Urothelium cell line (cell line): ENCODE measurements at places on chromosomes 11 and 22.
A peak's percentile ranks its signal among the peaks of the same experiment; 100 is the strongest.

DNA sequence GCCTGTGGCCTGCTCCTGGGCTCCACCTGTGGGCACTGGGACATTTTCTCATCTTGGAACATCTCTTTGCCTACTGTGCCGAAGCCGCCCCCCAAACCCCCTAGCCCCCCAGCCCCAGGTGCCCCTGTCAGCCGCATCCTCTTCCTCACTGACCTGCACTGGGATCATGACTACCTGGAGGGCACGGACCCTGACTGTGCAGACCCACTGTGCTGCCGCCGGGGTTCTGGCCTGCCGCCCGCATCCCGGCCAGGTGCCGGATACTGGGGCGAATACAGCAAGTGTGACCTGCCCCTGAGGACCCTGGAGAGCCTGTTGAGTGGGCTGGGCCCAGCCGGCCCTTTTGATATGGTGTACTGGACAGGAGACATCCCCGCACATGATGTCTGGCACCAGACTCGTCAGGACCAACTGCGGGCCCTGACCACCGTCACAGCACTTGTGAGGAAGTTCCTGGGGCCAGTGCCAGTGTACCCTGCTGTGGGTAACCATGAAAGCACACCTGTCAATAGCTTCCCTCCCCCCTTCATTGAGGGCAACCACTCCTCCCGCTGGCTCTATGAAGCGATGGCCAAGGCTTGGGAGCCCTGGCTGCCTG lies 1.4 kb downstream of the SMPD1 start:
- DNase-seq, result no peak

GRCh38 chr22:29377979-29378378 lies 10.4 kb downstream of the AP1B1 start:
- no peak for DNase-seq

DNA sequence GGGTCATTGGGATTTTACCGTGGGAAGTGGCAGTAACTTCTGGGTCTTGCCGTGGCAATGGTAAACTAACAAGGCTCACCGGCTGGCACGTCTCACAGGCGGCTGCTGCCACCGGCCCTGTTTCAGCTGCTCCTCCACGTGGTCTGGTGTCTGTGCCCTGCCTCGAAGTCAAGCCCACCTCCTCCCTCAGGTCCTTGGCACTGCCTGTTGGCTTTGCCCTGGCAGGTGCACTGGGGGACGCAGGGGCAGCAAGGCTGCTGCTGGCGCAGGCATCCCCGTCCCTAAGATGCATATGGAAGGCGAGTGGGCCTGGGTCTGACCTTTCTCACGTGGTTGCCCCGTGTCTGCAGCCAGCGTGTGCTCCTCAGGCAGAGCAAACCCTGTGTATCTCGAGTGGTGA lies 783.6 kb downstream of the BRD1 start:
- no peak for DNase-seq

DNA sequence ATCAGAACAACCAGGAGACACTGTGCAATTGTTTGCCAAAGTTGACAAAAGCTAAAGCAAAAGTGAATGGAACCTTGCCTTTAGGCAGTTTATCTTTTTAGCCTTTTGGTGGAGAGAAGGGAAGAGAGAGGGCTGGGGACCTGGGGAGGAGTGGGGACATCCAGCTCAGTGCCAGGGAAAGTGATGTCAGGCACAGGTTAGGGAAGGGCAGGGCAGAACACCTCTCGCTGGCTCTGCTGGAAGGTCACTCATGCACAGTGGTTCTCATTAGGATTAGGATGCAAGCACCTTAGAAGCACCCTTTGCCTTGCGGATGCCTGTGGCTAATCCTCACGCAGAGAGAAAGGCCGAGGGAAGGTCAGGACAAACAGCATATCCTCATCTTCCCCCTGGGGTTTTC lies 14.3 kb upstream of the LINC01488 start:
- no peak for DNase-seq

DNA sequence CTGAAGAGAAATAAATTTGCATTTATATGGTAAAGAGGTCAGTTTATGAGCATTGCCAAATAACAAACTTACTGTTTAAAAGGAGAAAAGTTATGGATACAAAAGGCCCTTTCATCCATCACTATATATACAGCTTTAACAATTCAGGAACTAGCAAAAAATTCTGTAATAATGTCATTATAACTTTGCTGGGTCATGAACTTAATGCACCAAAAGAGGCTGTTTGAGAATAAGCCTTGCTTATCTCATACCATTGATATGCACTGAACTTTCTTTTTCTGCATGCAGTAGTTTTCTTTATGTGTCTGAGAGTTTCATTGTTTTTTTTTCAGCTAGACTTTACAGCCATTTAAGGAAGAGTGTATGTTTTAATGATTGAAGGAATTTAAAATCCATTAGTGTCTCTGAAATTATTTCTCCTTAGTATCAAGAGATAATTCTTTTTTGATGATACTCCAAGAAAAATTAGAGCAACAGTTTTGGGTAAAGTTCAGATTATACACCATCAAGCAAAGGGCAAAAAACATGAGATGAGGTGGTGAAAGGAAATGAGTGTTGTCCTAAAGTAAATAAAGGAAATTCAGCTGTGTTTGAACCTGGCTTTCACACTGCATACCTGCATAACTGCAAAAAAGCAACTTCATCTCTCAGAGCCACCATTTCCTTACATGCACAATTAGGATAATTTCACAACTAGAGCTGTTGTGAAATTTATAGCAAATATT lies 188.2 kb upstream of the ANO3 start:
- DNase-seq, result no peak

DNA sequence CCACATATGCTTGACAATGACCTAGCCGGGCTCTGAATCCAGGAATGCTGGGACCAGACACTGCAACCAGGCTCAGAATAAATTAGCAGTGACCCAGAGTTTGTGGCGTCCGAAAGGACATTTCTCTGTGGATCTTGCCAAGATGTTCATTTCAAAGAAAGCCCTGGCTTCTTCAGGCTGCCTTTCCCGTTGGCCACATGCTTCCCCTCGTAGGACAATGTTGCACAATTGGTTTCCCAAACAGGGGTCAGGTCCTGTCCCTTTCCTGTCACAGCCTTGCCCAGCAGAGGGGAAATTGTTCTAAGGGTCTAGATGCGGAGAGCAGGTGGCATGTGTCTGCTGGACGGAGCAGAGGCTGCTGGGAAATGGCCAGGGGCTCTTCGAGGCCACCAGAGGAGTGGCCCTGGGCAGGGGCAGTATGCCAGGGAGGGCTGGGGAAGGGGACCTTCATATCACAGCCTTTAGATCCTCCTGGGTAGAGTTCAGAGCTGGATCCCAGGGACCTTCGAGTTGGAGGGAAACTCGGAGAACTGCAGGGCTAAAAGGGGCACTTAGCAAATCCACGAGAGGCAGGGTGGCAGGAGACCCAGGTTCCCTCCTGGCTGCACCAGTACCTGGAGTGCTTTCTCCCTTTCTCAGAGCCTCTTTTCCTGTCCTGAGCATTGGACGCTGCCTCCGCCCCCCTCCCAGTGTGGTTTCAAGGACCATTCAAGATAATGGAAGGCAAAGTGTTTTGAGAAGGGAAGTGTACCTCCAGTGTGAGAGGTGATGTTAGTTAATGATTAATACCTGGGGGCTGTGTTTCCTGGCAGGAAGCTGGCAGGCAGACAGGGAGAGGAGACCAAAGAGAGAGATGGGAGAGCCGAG lies 42.3 kb downstream of the C11orf96 start:
- DNase-seq, result no peak

DNA sequence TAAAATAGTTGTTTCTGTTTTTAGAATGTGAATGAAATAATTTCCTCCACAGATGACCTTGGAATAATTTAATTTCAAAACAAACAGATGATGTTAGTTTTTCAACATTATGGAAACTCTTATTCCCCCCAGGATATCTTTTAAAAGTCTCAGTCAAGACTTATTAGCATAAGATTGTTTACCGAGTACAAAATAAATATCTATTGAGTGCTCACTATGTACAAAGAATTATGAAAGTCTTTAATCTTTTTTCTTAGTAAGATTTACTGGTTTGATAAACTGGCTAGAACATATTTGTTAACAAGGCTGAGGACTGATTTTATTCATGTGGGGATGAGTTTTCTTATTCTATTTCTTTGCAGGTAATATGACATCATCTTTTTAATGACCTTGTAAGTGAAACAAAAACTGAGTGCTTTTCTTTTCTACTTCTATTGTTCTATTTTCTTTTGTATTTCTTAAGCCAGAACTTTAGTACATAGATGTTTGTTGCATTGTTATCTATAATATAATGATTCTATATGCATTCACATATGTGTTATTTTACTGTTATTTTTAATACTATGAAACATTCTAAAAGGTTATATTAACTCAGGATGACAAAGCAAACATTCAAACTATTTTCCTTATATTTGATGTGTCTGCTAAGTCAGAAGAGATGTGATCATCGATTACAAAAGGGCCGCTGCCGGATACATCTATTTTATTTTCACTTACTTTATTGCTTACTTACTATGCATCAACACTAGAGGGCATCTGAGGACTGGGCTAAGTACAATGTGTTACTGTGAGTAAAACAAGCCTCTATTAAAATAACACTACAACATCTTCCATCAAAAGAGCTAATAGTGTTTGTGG lies 111.0 kb upstream of the ARHGAP42 start:
- peak; percentile 27 for DNase-seq

DNA sequence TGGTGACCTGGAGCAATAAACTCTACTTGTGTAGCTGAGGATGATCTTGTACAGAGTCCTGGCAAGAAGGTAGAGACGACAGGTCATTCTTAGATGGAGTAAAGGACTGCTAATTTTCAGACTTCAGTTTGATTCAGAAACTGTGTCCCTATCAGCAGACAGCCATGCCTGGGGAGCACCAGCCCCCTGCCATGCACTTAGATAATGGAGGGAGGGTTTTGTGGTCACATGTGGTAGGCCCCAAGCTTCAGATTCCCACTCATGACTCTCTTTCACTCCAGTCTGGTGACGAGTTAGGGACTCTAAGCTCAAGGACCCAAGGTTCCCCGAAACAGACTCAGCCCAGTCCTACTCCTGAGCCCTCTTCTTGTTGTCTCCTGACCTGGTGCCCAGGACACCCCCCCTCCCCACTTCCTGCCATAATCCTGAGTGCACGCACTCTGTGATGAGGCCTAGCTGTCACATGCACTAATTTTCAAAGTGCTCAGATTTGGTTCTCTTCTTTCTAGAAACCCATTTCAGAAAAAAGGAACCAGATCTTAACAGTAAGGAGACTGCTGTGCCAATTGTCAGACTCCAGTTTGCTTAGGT lies 10.2 kb upstream of the AMPD3 start:
- no peak for DNase-seq

GRCh38 chr22:35638410-35638809 lies 9.8 kb upstream of the APOL6 start:
- no peak for DNase-seq

DNA sequence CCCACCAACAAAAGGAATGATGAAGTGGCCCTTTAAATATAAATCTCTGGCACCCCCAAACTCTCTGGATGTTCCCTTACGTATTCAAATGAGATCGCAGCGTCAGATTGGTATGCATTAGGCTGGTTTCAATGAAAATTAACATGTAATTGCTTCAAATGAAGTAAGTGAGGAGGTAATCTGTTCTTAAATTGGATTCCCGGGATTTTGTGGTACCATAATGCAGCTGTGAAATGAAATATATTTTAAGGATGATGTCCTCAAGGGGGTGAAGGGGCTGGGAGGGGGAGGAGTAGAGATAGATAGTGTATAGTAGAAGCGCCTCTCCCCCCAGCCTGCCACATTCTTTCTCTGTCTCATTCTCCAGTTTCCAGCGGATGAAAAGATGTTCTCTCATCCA lies 748.2 kb downstream of the NTM start:
- DNase-seq, result no peak

DNA sequence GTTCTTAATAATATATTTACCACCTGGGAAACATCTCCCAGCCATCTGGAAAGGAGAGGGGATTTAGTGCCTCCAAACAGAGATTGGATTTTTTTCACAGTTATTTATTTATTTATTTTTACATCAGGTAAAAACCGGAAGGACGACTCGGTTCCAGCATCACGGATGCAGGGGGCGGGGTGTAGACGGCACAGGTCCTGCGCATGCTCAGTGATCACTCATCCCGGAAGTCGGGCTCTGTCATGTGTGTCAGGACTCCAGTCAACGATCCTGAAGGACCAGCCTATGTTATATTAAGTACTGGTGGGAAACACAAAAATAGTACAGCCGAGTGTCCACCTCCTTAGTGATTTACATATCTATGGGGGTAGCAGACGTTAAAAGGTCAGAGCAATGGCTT lies 467.6 kb downstream of the NTM start:
- DNase-seq, result no peak

DNA sequence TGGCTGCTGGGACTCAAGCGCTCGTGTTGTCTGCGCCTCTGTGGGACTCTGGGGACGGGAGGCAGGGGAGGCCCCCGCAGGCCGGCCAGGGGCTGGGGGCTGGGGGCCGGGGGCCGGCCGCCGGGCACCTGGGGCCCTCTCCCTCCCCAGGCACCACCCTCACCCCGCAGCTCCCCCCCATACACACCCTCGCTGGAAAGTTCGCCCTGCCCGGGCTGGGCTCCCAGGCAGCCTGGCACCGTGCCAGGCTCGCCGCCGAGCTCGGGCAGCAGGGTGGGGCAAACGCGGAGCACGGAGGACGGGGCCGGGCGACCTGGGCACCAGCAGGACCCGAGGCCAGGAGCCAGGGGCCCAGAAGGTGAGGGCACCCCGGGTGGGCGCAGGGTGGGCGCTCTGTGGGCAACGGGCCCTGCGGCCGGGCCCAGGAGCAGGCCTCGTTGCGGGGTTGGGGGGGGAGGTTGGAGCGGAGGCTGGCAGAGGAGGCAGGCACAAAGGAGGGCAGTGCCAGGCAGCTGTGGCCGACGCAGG lies 76.7 kb upstream of the WNT7B start:
- DNase-seq, result peak; percentile 87

DNA sequence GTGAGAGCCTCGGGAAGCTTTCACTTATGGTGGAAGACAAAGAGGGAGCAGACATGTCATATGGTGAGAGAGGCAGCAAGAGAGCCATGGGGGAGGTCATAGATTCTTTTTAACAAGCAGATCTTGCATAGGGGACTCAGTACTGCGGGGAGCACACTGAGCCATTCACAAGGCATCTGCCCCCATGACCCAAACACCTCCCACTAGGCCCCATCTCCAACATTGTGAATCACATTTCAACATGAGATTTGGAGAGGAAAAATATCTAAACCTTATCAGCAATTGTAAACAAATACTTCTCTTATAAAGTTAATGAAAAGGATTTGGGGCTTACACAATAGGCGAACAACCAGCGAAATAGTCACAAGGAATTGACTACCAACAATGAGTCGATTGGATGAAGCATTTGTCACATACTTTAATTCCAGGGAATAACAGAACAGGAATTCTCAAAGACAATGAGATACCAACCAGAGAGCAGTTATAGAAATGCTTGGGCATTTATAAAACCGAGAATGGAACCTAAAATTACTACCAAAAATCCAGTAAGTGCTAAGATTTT lies 7.3 kb downstream of the DDI1 start:
- DNase-seq, result no peak

GRCh38 chr11:33945481-33946268 lies 53.8 kb upstream of the LMO2 start:
- no peak for DNase-seq

- peak; percentile 53 for DNase-seq
These were observed 401.0 kb downstream of the LARGE1 start for GRCh38 chr22:33519071-33519973.

- no peak for DNase-seq
These were observed 15.3 kb downstream of the CLPB start for GRCh38 chr11:72418834-72419560.

GRCh38 chr11:43923406-43924111 lies 18.9 kb upstream of the C11orf96 start:
- no peak for DNase-seq
